Forelimb muscle (tissue), 1 donor: ENCODE measurements at places on chromosomes 5 and 9.

- no peak for DNase-seq
Observed at GRCh38 chr5:139926797-139927503, 116.1 kb downstream of the NRG2 start.

DNA sequence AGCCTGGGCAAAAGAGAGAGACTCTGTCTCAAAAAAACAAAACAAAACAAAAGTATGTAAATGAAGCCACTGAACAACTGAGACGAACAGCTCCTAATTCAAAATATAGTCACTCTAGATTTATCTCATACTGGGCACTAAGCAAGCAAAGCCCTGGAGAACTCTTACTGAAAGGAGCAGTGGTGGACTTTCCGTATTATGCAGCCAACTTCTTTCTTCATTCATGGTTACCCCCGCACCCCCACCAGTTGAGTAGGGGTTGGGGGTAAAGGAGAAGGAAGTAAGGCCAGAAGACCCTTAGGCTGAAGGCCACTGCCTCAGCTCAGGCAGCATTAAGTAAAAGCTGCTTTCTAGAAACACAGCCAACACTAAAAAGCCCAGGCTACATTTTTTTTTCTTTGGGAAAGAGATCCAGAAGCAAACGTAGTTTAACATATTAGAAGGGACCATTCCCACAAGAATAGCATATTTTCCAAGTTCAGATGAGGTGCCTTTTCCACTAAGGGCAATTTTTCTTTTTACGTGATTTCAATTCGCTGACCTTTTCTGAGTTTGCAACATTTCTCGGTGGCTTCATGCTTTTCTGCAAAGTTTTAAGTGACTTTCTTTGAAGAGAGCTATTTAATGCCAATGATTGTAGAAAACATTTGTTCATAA is 55.3 kb downstream of the MAPKAP1 start:
- peak; percentile 45 for DNase-seq

DNA sequence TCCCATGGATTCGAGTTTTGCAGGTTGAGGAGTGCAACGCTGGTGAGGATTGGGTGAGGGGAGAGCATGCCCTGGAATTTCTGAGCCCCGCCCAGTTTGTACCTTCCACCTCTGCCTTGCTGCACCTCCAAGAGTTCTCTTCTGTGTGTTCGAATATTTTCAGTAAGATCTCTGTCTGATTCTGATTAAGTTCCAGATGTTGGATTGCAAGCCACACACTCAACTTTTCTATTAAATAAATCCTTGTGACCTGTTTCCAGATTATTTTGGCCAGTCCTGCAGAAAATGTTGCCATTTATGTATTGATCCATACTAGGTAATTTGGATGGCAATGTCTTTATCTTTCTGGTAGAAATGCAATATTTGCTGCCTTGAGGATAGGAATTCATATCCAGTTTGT is 54.1 kb downstream of the IL31RA start:
- DNase-seq, result no peak

- DNase-seq, result no peak
Observed at GRCh38 chr9:31210978-31211570, 1173.4 kb upstream of the ACO1 start.
